Epithelial cell of proximal tubule (primary cell): ENCODE measurements at places on chromosomes 6 and 20. TPM values are rescaled to one million over a fixed set of nuclear protein-coding genes. Genes with fewer than 3 reads are reported as not detected.

DNA sequence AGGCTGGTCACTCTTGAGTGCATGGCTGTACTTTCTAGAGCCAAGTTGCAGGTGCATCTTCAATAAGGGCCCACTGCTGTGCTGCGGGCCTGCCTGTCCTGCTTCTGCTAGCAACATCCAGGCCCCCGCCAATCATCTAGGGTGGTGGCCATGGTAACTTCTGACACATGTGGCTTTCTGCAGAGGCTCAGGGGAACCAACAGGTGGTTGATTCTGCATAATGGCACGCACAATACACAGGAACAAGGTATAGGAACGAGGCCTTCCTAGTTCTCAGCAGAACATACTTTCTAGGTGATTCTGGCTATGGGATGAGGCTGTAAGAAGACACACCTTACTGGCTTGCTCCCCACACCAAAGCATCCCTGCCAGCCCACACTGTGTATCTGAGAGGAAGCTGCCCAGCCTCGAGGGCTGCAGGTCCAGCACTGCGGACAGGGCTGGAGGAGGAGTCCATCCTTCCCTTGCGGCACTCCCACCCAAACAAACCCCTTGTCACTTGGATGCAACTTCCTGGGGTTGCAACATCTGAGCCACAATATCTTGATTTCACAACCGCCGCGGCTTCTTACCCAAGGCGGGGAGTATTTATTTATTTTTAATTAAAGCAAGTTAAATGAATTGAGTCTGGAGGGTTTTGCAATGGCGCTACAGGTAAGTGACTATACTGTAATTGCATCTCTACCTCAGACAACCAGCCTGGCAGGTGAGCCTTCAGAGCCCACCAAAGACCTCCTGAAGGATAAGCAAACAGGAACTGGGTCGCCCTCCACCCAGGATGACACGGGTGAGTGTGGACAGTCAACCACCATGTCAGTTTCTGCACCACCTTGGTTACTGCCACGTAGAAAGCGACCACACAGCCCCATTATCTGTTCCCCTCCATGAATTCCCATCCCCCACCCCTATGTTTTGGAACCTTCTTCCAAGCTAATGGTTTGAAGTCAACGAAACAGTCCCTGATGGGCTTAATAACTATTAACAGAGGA is 49.6 kb downstream of the SULF2 start:
- DNase-seq: no peak

The FAM83D gene
- total RNA-seq: 56.7 and 72.8 TPM in 2 replicates

DNA sequence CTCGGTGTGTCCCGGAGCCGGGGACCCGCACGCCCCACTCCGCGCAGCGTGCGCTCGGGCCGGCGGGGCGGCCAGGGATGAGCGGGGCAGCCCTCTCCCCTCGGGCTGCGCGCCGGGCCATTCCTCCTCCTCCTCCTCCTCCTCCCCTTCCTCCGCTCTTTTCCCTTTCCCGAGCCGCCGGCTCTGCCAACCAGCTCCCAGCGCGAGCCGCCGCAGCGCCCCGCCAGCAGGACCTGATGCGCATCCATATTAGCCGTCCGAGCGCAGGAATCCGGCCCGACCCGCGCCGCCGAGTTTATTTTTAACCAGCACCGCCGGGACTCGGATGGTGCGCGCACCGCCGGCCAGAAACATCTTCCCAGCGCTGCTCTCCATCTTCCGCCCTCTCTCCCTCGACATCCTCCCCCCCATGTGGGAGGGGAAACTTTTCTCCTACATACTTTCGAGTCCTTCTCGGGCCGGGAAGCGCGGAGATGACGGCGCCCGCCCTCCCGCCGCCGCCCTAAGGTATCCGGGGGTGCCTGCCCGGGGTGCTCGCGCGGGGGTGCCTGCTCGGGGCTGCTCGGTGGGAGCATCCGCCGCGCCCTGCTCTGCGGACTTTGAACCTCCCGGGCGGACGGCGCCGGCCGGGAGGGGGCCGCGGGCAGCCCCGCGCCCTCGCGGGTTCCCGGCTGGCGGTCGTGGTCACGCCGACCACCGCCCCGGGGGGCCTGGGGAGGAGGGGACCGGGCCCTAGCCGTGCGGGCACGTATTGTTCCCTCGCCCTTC is 619 bp downstream of the RREB1 start:
- no peak for DNase-seq

The SLC52A3 gene
- total RNA-seq: 0.46 and 1.7 TPM in 2 replicates

The HLA-E gene
- 56.9 and 93.3 TPM in 2 replicates for total RNA-seq

- no peak for DNase-seq
Observed at GRCh38 chr20:31711179-31712111, 11.2 kb downstream of the BCL2L1 start.

GRCh38 chr20:53579266-53579580 is 14.4 kb downstream of the ZNF217 start:
- no peak for DNase-seq

DNA sequence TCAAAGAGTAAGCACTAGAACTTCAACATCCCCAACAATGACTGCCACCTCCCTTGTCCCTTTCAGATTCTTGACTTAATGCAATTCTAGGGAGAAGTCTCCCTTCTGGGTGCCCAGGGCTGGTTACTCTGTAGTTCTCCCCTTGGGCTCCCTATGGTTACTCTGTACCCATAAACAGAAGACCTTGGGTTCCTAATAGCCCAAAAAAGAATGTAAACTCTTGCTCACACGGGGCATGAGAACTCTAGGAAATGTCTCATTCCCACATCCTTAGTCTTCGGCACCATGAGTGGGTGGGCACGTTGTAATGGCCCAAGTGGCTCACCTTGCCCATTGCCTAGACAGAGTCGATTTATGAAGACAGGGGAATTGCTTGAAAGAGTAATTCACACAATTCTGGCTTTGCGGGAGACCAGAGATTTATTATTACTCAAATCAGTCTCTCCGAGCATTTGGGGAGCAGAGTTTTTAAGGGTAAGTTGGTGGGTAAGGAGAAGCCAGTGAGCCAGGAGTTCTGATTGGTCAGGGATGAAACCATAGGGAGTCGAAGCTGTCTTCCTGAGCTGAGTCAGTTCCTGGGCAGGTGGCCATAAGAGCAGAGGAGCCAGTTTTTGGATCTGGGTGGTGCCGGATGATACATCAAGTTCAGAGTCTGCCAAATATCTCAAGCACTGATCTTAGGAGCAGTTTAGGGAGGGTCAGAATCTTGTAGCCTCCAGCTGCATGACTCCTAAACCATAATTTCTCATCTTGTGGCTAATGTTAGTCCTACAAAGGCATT is 61.2 kb upstream of the SIRPG start:
- no peak for DNase-seq

The MUC22 gene
- 0.06 TPM in 1 of 2 replicates, not detected in the other for total RNA-seq

The SPATS1 gene
- total RNA-seq: not detected in 2 replicates
